ENCODE measurements at places on chromosomes 16 and 17.

DNA sequence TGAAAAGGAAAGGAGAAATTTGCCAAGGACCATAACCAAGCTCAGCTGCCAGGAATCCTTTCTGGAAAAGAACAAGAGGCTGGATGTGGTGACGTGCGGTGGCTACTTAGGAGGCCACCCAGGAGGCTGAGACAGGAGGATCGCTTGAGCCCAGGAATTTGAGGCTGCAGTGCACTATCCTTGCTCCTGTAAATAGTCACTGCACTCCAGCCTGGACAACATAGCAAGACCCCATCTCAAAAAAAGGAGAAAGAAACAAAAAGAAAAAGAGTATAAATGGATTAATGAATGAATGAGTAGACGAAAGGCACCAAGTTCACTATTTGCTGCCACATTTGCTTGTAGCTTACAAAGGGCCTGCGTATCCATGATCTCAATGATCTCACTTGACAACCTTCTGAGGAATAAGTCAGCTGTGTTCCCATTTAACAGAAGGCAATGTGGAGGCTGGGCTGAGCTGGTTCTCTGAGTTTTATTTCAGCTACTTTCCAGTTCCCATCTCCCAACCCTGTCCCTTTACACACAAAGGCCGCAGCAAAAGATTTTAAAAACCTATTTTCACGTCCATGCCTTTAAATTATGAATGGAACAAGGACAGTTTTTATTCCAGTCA is 29.8 kb downstream of the ARSG start:
- DNase-seq = no peak

DNA sequence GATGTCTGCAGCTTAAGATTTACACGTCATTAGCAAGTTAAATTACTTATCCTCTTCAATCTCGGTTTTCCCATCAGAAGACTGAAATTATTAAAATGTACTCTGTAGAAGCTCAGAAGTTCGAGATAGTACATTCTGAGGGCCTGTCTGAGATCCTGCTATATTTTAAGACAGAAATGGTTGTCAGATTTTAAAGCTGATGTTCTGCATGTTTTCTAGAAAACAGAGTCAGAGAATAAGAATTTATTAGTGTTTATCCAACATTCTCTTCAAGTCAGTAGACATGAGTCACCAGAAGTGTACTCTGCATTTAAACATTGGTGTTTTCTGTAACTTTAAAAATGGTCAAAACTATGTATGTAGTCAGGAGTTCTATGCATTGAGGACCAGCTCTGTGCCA is 155.2 kb upstream of the MYOCD start:
- DNase-seq = no peak

DNA sequence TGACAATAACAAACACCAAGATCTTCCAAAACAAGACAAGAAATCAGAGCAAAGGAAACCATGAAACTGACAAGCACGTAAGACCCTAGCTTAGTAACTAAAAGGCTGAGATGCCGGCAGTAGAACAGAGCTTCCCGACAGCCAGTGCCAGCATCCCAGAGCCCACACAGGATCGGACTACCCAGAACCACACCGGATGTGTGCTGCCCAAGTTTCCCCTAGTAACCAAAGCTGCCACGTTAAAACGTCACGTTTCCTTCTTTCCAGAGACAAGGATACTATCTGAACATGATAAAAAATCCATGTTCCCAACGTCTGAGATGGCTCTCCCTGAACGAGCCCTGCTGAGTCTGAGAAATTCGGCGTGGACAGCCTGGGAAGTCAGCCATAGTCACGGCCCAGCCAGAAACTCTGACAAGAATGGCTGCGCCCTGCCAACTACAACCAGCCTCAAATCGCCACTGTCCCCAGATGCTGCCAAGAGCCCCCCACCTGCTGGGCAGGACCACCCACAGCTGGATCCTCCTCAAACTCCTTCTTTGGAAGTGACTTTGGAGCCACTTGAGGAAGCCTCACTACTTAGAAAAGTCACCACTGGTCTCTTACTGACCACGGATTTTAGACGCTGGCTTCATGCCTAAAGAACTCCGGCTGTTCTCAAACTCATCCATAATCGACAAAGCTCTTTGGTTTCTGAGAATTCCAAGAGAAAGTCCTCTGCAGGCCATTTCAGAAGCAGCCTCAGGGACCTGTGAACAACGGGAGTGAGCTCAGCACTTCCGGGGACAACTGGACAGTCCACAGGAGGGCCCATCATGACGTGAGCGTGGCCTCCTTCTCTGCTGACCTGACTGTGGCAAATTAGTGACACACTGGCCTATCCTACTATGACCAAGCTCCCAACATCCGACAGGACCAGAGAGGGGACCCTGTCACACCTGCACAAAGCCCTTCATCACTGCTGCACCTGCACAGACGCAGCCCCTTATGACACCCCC is 16.7 kb downstream of the CCDC57 start:
- DNase-seq = no peak

- no peak for DNase-seq
These were observed 83.3 kb downstream of the NLK start for GRCh38 chr17:28125526-28126378.

DNA sequence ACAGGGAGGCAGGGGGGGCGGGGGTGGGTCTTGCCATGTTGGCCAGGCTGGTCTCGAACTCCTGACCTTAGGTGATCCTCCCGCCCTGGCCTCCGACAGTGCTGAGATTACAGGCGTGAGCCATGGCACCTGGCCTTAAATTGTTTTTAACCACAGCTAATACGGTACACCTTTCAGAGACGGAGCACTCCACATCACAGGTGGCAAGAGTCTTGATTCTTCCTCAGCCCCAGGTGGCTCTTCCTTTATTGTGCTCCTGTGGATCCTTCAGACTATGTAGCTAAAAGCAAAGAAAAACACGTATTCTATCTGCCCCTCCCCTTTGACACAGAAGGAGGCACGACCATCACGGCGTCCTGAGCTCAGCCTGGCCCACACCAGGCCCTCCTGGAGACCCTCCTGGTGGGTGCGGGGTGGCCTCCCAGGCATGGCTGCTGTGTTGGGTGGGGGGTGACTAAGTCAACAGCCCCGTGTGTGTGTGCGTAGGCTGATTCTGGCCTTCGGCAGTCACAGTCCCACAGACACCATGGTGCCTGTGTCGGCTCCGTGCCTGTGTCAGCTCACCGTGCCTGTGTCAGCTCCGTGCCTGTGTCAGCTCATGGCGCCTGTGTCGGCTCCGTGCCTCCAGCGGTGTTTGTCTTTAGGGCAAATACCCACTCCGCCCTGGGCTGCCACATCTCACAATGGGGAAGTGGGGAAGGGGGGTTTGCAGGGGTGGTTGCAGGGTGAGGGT is 10.8 kb upstream of the SECTM1 start:
- no peak for DNase-seq

DNA sequence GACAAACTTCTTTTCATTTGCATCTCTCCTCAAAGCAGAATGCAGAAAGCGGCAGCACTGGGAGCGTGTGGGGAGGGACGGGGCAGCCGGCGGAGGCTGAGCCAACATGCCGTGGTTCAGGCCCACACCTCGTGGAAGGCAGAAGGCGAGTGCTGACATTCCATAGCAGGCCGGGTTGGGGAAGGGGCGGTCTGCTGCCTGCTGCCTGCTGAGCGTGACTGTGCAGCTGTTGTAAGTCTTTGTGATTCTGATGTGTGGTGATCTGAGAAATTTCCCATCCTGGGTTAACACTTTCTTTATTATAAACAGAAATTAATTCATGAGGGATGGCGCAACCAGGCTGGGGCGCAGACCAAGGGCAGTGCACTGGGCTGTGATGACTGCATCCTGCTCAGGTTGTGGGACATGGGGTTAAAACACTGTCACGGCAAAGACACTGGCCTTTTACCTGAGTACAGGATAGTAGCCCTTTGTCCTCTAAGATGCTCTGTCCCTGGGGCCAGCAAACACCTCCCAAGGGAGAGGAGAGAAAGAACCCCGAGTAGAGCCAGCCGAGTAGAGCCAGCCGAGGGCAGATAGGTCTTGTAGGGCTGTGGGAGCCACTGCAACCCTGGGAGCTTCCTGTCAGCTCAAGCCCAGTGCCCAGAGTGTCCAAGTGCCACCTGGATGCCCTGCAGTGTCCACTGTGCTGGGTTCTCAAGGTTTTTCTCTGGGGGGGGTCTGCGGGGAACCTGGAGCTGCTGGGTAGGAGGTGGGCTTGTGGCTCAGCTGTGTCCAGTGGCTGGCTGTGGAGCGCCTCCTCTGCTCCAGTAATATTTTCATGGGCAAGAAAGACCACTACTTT is 8.8 kb upstream of the DNASE1 start:
- no peak for DNase-seq

DNA sequence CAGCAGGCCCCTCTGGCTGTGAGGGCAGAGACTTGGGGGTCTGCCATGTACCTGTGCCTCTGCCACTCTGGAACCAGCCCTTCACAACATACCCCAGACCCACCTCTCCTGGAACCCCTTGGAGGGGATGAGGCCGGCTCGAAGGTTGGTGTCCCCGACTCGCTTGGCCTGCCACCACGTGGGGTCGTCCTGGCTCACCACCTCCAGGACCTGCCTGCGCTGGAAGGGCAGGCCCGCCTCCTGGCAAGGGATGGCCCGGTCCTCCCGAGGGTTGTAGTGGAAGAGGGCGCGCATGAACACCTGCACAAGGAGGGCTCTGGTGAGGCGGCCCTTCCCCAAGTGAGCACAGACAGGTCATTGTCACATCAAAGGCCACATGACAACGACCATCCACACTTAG is 12.2 kb downstream of the MPP3 start:
- no peak for DNase-seq

DNA sequence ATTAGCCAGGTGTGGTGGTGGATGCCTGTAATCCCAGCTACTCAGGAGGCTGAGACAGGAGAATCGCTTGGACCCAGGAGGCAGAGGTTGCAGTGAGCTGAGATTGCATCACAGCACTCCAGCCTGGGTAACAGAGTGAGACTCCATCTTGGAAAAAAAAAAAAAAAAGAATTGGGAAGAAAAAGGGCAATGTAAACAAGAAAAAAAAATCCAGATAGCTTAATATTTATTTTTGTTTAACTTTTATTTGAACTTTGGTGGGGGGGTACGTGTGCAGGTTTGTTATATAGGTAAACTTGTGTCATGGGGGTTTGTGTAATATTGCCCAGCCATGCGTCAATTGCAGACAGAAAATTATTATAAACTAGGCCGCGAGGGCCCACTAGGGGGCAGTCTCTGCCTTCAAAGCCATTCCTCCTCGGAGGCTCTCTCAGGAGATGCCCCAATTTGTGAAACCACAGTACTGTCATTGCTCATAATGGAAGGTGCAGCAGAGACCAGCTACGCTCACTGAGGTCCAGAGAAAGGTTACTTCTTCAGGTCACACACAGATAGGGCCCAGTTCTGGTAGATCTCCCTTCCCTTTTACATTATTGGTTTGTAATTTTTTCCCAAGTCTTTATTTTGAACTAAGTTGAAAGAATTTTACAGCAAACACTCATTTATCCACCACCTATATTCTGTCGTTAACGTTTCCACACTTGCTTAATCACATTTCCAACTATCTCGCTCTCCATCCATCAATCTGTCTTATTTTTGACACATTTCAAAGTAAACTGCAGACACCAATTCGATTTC is 206.2 kb downstream of the PRKCB start:
- peak; percentile 75 for DNase-seq

GRCh38 chr17:65074778-65075250 is 18.3 kb upstream of the GNA13 start:
- no peak for DNase-seq

DNA sequence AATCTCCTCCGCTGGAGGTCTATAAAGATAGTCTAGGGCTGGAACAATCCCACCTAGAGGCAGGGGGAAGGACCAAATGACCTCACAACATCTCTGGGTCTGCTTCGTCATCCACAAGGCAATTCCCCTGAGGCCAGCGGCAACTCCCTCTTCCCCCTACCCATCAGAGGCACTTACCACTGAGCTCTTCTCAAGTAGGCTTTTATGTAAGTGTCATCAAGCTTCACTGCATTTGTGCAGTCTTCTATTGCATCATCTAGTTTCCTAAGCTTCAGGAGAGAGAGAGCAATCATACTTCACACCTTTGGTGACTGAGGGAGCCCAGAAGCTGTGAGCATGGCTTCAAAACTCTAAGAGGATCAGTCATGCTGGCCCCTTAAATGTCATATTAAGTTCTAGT is 21.0 kb downstream of the CNP start:
- no peak for DNase-seq

- no peak for DNase-seq
These were observed 13.3 kb downstream of the EIF4A3 start for GRCh38 chr17:80133626-80133970.

- DNase-seq = no peak
These were observed 6.9 kb downstream of the CCL17 start for GRCh38 chr16:57411362-57411976.

DNA sequence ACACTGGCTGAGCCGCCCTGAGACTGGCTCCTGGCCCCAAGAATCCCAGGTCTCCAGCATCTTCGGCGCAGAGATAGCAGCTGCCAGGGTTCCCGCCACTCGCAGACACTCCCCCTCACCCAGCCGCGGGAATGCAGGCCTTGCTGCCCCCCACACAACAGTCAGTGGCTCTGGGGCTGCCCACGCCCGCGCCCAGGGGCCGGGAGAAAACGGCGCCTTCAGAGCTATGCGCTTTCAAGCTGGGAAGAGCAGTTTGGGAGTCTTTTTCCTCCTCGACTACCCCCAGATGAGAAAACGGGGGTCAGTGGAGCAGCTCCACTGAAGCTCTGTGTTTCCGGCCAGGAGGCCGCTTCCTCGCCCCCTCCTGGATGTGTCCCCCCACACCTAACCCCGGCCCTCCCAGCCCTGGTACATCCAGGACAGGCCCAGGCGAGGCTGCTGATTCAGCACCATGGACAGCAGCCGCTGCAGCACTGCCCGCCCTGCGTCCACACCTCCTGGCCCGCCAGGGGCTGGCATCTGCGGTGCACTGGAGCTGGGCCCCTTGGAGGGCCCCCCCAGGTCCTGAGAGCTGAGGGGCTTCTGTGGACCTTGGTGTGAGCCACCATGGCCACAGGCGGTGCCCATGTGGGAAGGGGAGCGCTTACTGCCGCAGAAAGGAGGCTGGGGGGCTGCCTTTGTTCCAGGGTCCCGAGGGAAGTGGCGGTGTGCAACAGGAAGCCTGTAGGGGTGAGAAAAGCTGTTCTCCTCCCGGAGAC is 35.7 kb downstream of the CACNA1H start:
- peak; percentile 34 for DNase-seq

GRCh38 chr17:44385287-44386181 is 3.9 kb downstream of the ITGA2B start:
- peak; percentile 84 for DNase-seq

DNA sequence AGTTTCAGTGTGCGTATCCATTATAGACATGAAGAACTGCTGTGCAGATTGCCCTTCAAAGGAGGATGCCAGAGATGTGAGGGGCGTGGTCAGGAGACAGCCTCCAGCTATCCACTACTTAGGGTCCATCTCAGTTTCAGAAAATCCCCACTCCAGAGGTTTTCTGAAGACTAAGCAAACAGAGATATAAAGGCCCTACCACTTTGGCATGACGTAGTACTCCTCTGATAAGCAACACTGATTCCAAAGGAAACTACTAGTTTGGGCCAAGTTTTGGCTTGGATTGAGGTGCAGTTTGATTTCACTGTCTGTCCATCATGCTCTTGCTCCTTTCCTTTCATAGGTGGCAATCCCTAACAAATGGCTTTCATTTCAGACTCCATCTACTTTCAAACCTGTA is 228.7 kb downstream of the CDH8 start:
- no peak for DNase-seq
